ENCODE measurements at places on chromosomes 3 and 15.

DNA sequence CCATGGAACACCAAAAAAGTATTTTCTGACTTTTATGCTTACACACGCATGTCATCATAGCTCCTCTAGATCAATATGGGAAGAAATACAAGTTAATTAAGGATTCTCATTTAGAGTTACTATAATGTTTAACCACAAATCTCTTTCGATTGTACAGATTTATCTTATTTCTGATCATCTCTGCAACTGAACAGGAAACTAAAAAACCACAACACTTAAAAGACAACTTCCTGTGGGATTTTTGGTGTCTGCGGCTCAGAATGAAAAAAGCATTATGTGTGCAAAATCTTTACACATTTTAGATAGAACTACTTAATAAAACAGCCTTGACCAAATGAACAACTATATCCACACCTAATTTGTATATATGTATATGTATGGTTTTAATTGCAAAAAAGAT is 3.0 kb upstream of the TJP1 start:
- no peak for DNase-seq

- DNase-seq = no peak
Observed at GRCh38 chr3:53192608-53193007, 31.6 kb downstream of the PRKCD start.

DNA sequence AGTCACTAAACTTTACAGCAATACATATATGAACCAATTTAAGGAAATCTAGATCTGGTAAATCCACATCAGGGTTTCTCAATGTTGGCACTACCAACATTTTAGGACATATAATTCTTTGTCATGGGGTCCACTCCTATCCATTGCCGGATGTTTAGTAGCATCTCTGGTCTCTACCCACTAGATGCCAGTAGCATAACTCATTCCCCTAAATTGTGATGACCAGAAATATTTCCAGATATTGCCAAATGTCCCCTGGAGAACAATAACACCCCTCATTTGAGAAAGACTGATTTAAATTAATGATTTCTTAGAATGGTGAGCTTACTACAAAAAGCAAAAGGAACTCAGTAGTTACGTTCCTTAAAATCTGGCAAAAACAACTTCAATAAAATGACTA is 23.1 kb upstream of the ANKRD28 start:
- DNase-seq = no peak

DNA sequence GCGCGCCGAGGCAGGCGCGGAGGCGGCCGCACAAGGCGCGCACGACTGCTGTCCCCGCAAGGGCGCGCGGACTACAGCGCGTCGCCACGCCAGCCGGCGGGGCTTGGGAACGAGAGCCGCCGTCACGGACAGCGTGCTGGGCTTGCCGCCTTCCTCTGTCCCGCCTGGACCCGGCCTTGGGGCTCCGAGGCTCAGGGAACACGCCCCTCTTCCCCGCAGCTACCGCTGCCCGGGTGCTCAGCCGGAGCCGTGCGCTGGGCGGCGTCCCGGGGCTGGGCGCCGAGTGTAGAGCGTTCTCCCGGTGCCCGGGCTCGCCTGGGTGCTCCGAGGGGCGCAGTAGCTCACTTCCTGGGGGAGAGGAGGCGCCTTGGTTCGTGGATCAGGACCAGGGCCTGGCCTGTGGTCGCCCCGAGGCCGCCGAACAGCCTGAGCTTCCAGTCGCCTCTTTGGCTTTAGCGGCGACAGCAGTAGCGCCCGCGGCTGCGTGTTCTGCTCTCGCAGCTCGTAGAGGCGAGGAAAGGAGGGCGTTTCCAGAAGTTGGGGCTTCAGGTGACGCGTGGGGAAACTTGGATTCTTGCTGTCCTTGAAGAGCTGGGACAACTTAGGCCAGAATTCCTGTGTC is 226.7 kb upstream of the C2CD4B start:
- peak; percentile 65 for DNase-seq

- no peak for DNase-seq
Observed at GRCh38 chr3:149660462-149660861, 2.6 kb upstream of the WWTR1 start.

GRCh38 chr15:67914537-67915460 is 75.0 kb upstream of the RNU6-1 start:
- no peak for DNase-seq

DNA sequence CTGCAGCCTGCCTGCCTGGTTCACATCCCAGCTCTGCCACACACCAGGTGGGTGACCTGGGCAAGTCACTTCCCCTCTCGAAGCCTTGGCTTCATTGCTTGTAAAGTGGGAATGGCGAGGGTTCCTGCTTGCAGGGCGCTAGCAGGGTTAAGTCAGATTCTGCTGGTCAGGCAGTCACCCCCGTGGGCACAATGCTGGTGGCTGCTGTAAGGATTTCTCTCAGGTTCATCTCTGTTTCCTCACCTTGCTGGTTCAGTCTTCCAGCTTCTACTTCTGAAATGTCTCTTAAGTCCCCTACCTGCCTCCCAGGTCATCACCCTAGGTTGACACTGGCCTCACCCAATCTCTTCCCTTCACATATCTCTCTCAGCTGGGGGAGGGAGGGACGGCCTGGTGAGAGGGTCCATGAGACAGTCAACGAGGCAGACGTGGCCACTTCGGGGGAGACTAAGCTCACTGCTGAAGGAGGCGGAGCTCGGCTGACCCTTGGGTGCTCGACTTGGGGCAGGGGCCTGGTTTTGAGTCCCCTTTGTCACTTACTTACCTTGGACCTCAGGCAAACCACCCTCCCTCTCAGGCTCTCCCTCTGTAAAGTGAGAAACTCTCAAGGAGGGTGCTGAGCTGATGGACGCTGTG is 11.5 kb downstream of the CTSH start:
- DNase-seq = no peak

- peak; percentile 76 for DNase-seq
Observed at GRCh38 chr3:73056014-73056844, 5.2 kb upstream of the EBLN2 start.

- DNase-seq = no peak
Observed at GRCh38 chr3:55540579-55540978, 53.5 kb upstream of the WNT5A start.

DNA sequence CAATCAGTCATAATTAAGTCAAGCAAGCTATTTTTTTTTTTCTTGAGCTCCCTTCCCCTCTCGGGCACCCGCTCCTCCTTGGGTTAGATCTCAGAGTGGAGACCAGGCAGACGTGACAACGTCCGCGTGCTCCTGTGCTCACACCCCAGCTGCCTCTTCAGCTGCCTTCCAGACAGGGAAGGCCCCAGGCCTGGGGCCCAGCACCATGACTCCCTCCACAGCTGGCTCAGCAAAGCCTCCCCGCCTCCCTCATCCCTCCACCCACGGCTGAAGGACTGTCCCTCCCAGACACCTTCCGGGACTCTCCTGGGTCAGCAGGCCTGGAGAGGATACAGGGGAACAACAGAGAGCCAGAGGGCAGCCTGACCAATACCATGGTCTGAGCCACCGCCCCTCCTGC is 87.9 kb upstream of the LINGO1 start:
- DNase-seq = no peak

- DNase-seq = no peak
Observed at GRCh38 chr3:67898916-67899315, 244.5 kb upstream of the SUCLG2 start.

GRCh38 chr3:9198899-9199335 is 50.5 kb downstream of the SRGAP3 start:
- no peak for DNase-seq

GRCh38 chr3:188689101-188689574 is 482.6 kb upstream of the TPRG1 start:
- peak; percentile 89 for DNase-seq

DNA sequence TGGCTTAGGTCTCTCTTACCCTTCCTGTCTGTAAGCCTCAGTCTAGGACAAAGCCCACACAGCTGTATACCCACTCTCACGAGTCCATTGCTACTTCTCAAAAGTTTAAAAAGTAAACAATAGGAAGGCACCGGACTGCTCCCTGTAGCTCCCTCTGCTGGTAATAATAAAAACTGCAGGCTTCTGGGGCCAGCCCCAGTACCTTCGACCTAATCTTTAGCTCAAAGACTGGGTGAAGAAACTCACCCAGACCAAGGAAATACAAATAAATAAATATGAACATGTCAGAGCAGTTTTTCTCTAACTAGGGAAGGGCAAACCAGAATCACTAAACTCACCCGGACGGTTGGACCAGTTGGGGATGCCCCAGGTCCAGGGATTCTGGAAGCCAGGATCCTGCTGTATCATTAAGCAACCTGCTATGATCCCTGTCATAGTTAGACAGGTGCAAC is 5.0 kb downstream of the FAM219B start:
- DNase-seq = peak; percentile 68

DNA sequence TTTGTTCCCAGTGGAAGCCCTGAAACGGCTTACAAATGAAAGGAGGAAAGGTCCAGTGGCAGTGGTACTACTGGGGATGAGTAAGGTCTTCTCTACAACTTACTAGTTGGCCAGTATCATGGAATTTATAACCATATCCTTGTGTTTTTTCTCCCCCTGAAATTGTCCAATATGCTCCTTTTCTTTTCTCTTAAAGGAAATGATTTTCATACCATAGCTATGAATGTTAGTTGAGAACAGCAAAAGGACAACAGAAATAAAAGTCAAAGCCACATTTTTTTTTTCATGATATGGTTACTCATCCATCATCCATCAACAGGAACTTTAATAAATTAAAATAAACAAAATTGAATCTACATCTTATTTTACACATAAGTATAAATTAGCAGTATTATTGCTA is 450.4 kb downstream of the MFSD1 start:
- no peak for DNase-seq

DNA sequence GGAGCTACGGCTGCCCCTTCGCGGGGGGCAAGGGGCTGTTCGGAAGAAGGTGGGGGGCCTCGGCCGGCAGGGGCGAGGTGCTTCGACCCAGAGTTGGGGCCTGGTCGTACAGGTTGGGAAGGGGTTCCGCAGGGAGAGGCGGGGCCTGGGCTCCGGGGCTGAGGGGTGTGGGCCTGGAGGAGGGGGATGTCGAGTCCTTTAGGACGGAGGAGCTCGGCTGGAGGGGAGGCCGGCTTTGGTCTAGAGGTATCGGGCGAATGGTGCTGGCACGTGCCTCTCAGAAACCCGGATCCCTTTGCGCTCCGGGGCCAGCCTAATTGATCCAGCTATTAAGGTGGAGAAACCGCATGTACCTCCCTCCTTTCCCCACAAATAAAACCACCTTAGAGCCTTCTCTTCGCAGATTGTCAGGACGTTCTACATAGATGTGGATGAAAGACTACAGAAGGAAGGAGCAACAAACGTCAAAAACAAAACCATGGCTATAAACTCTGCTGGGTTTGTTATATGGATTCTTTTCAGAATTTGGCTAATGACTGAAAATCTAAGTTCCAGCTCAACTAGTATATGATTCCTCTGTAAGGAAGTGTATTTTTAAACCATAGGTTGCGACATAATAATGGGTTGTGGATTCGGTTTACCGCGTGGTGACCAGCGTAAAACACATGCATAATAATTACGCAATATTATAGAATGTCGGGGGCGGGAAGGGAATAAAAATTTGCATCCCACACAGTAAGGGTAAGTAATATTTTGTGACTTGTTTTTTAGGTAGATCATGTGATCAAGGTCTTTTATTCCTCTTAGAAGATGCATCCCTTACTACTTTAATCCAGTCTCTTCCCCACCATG is 644 bp upstream of the NGLY1 start:
- DNase-seq = peak; percentile 53

- no peak for DNase-seq
Observed at GRCh38 chr15:74167891-74168331, 5.6 kb upstream of the ISLR start.

GRCh38 chr3:14848906-14849305 is 30.1 kb downstream of the FGD5 start:
- no peak for DNase-seq

- DNase-seq = no peak
Observed at GRCh38 chr15:37758412-37758811, 176.0 kb upstream of the TMCO5A start.

- no peak for DNase-seq
Observed at GRCh38 chr3:62260655-62261054, 112.7 kb downstream of the FEZF2 start.

DNA sequence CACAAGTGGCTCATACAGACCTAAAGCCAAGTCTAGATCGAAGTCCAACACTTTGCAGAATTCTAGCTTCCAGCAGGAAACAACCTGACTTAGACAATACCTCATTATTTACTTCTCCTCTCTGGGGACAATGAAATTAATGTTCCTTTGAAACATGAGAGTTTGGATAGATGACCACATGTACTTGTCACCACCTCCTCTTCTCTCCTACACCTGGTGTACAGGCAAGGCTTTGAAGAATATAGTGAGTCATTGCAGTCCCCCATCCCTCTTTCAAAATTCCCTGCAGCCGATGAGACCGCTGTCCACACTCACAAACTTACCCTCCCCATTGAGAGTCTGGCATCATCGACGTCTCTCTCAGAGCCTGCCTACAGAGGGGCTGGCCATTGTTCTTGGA is 189.0 kb upstream of the HES1 start:
- no peak for DNase-seq

- DNase-seq = peak; percentile 36
Observed at GRCh38 chr3:48440590-48440958, 517 bp downstream of the TMA7 start.

DNA sequence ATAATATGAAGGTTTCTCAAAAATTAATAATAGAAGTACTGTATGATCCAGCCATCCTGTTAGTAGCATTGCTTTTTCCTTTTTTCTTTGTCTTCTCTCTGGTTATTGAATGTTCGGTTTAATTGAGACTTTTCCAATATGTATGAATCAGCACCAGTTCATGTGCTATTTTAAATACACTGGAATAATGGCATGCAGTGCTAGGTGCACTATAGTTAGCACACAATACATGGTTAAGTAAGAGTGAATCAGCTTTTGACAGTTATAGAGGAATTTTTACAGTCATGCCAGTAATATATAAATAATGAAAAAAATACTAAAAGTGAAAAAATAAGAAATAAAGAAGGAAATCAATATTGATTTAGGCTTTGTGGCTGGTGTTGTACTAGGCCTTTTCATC is 113.8 kb upstream of the STRIT1 start:
- DNase-seq = no peak

DNA sequence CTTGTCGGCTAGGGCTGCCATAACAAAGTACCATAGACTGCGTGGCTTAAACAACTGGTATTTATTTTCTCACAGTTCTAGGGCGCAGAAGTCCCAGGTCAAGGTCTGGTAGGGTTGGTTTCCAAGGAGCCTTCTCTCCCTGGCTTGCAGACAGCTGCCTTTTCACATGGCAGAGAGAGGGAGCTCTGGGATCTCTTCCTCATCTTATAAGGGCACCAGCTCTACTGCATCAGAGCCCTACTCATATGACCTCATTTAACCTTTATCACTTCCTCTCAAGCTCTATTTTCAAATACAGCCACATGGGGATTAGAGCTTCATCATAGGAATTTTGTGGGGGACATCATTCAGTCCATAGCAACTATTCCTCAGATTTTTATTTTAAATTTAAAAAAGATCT is 17.6 kb upstream of the PAQR9 start:
- peak; percentile 4 for DNase-seq

GRCh38 chr3:28698706-28699105 is 350.1 kb upstream of the AZI2 start:
- no peak for DNase-seq

Measured in cardiac fibroblast (primary cell).